Ascending aorta (tissue), 2 donors: ENCODE measurements at places on chromosomes 6 and 20. TPM values are rescaled to one million over a fixed set of nuclear protein-coding genes. Genes with fewer than 3 reads are reported as not detected.

GRCh38 chr6:109305028-109305427, 77.2 kb downstream of the CD164 start:
- no peak overlapping the region for H3K27ac ChIP-seq
- no peaks in the 10 kb centered on the region for H3K27me3 ChIP-seq
- H3K36me3 ChIP-seq = no peaks in the 10 kb centered on the region
- DNase-seq = no peak
- H3K4me3 ChIP-seq = no peak overlapping the region

Gene STMND1
- not detected for total RNA-seq

- H3K27ac ChIP-seq = no peak overlapping the region
- H3K36me3 ChIP-seq = no peaks in the 10 kb centered on the region
- no peaks in the 10 kb centered on the region for H3K4me1 ChIP-seq
- no peak overlapping the region for H3K4me3 ChIP-seq
- no peaks in the 10 kb centered on the region for H3K27me3 ChIP-seq
These were observed 91.8 kb downstream of the TRMT11 start for GRCh38 chr6:126077810-126078776.

- H3K4me1 ChIP-seq = no peaks in the 10 kb centered on the region
- H3K27me3 ChIP-seq = no peaks in the 10 kb centered on the region
- peaks cover 14% of the 10 kb centered on the region for H3K36me3 ChIP-seq
- H3K4me3 ChIP-seq = no peak overlapping the region
- no peak overlapping the region for H3K27ac ChIP-seq
These were observed 95.6 kb downstream of the RAMACL start for GRCh38 chr6:166490671-166491500.

GRCh38 chr20:1320902-1321653, 7.9 kb downstream of the SDCBP2 start:
- H3K4me3 ChIP-seq = no peak overlapping the region

Gene SLC22A7
- total RNA-seq = 1.8 TPM
